ENCODE measurements at places on chromosomes 2 and 18. TPM values are rescaled to one million over a fixed set of nuclear protein-coding genes. Genes with fewer than 3 reads are reported as not detected.

FHOD3 gene
- total RNA-seq = 7.0 TPM

SIX3 gene
- not detected for total RNA-seq

DUSP19 gene
- total RNA-seq = 3.4 TPM

ACAA2 gene
- 19.4 TPM for total RNA-seq

CLEC4F gene
- not detected for total RNA-seq

ABCG8 gene
- total RNA-seq = not detected

SLC9A4 gene
- total RNA-seq = not detected

IL36A gene
- total RNA-seq = not detected

DNAJC5G gene
- not detected for total RNA-seq

PDCD1 gene
- not detected for total RNA-seq

ATP6V1B1 gene
- total RNA-seq = 0.94 TPM

GLI2 gene
- 1.1 TPM for total RNA-seq

GPBAR1 gene
- not detected for total RNA-seq

HNRNPA3 gene
- total RNA-seq = 32.2 TPM

RGPD3 gene
- total RNA-seq = under 0.01 TPM

TMEM17 gene
- 1.4 TPM for total RNA-seq

ELOA2 gene
- total RNA-seq = not detected

FSHR gene
- total RNA-seq = not detected

MCEE gene
- 17.7 TPM for total RNA-seq

GFPT1 gene
- total RNA-seq = 49.1 TPM

SERPINB4 gene
- not detected for total RNA-seq

ALLC gene
- not detected for total RNA-seq

BCL11A gene
- 0.08 TPM for total RNA-seq

TSPYL6 gene
- not detected for total RNA-seq

SF3B1 gene
- total RNA-seq = 168 TPM

TMEM163 gene
- 0.08 TPM for total RNA-seq

CXCR4 gene
- 6.6 TPM for total RNA-seq

IL36G gene
- total RNA-seq = not detected

PRKAG3 gene
- total RNA-seq = 4.1 TPM

FEV gene
- total RNA-seq = not detected

REG1B gene
- total RNA-seq = not detected

ASPRV1 gene
- 0.12 TPM for total RNA-seq

AQP12A gene
- total RNA-seq = not detected
